ENCODE measurements at places on chromosomes 11 and 22.

- DNase-seq: no peak
Observed at GRCh38 chr11:69654001-69654659, 13.2 kb downstream of the CCND1 start.

- DNase-seq: no peak
Observed at GRCh38 chr11:35163702-35164496, 24.9 kb downstream of the CD44 start.

DNA sequence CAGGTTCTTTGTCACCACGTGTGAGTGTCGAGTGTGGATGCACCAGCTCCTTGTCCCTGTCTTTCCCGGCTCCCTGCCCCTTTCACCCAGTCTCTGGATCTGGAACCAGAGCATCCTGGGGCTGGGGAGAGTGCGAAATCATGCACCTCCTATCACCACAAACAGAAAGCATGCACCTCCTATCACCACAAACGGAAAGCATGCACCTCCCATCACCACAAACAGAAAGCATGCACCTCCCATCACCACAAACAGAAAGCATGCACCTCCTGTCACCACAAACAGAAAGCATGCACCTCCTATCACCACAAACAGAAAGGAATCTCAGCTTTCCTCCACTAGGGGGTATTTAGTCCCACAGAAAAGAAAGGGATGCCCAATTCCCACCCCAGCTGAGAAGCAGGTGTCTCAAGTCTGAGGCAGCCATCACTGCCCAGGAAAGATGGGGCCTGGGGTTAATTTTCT is 5.9 kb upstream of the GLB1L3 start:
- no peak for DNase-seq

GRCh38 chr22:37986371-37986770 is 2.0 kb upstream of the SOX10 start:
- DNase-seq: no peak

DNA sequence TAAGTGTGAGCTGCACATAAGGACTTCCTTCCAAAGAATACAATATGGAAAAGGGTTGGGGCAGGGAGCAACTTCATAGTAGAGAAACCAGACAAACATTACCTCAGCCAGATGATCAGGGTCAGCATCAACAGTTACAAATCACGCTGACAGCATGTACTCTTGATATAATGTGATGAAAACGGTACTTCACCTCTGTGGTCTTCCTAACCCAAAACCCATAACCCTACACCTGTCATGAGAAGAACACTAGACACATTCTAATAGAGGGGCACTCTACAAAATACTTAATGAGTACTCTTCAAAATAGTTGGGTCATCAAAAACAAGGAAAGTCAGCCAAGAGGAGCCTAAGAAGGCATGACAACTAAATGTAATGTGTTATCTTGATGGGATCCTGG is 43.9 kb downstream of the RRAS2 start:
- DNase-seq: no peak

DNA sequence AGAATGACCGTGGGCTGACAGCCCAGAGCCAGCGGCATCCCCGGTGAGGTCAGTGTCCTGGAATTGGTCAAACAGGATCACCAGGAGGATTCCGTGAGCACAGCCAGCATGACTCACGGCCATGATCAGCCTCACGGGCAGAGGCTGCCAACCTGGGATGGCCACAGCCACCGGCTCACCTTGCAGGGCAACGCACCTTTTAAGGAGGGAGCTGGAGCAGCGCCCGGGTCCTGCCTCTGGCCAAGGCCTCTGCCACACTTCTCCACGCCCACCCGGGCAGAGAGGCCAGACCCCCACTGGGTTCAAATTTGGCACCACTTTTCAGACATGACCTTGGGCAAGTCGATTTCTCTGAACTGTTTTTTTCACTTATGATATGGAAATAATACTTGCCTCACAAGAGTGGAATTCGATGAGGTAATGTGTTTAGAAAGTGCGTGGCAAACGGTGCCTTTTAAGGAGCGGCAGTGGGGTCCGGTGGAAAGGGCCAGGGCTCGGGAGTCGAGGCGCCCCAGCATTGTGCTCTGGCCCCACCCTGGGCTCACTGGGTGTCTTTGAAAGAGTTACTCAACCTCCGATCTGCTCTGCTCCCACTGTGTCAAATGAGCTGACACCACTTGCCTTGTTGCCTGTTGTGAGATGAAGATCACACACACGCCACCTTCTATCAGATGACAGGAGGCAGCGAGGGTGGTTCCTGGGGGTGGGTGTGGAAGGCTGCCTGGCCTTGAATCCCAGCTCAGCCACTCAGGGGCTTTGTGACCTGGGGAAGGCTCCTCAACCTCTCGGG is 16.0 kb downstream of the TXN2 start:
- DNase-seq: no peak

DNA sequence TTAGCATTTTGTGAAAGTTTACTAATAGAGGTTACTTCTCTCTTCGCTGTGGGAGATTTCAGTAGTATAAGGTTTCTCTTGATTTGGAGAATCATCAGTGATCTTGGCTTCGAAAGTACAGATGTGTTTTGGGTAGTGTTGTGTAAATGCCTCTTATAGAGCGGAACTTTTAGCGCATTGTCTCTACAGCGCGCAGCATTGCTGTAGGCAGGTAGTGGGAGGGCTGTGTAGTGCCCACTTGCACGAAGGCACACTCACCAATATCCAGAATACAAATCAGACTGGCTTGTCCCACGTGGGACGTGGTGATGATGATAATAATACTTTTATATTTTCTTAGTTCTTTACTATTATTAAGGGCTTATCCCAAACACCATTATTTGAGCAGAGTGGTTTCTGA is 51.4 kb downstream of the FAM83F start:
- DNase-seq: no peak

- no peak for DNase-seq
Observed at GRCh38 chr11:113370634-113371033, 16.9 kb upstream of the ANKK1 start.

DNA sequence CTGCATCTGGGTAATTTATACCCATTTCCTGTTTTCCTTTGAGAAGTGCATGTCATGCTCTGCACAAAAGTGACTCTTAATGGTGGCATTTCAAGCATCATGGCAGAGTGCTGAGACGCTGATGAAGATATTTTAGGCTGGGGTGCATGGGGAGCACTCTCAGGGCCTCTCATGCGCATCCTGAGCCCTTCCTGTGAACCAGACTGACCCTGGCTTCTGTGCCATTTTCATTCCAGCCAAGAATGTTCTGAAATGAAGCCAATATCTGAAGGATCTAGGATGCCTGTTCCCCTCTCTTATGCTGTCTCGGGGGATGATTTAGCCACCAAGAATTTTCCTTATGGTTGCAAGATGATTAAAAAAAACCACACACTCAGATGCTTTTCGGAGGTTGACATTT is 61.5 kb downstream of the MIAT start:
- no peak for DNase-seq

GRCh38 chr11:44332665-44333064 is 22.7 kb upstream of the ALX4 start:
- no peak for DNase-seq

- DNase-seq: no peak
Observed at GRCh38 chr11:47850337-47850736, 2.2 kb upstream of the NUP160 start.

DNA sequence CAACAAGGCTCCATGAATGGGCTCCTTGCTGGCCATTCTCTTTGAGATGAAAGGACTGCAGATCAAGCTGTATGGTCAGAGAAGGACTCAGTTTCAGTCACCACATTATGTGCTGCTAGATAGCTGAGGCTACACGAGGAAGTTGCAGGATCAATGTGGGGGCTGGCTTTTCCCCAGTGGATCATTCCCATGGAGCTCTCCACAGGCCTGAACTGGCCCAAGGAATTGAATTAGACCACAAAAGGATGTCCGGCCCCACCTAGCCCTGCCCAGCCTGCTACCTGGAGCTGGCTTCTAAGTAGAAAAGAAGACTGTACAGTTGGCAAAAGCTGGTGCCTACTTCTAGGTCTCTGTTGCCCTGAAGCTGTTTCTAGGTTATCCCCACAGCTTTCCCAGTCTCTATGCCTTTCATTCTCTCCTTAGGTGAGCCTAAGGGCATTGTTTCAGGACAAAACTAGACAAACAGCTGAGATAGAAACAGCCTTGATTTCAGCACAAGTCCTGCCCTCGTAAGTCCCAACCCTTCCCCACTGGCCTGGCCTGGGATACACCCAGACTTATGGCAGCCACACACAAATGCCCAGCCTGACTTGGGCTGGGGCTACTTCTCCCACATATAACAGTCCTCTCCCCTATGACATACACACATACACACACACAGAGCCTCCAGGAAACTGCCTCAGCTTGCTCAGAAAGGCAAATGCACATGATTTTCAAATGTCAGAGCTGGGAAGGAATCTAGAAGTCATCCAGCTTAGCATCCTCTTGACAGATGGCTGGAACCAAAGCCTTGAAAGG is 129.1 kb upstream of the NCAM1 start:
- DNase-seq: no peak

- DNase-seq: no peak
Observed at GRCh38 chr11:61739966-61740365, 12.5 kb upstream of the MYRF start.

- DNase-seq: no peak
Observed at GRCh38 chr11:2215230-2215560, 43.6 kb upstream of the TH start.

GRCh38 chr11:116422956-116423600 is 349.7 kb downstream of the BUD13 start:
- no peak for DNase-seq

DNA sequence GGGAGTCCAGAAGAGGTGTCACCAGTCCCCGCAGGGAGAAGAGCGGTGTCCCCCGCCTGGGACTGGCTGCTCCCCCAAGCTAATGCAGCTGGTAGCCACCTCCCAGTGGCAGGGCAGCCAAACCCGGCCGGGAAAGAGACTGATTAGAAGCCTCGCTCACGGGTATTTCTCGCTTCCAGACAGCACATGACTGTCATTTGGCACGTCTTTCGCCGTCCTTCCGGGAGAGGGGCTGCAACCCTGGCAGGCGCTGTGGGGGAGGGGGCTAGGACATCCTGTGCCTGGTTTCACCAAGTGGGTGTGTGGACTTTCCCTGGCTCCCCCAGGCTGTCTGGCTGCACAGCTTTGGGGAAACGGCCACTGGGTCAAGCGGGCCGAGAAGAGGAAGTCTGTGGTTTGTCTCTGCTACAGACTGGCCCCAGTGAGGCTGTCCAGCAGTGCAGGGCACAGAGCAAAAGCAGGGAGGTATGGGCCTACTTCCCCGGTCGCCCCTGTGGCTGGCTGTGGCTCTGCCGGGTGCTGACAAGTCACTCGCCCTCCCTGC is 3.8 kb downstream of the CD81 start:
- DNase-seq: no peak

GRCh38 chr11:60872961-60873524 is 5.7 kb downstream of the ZP1 start:
- DNase-seq: no peak

DNA sequence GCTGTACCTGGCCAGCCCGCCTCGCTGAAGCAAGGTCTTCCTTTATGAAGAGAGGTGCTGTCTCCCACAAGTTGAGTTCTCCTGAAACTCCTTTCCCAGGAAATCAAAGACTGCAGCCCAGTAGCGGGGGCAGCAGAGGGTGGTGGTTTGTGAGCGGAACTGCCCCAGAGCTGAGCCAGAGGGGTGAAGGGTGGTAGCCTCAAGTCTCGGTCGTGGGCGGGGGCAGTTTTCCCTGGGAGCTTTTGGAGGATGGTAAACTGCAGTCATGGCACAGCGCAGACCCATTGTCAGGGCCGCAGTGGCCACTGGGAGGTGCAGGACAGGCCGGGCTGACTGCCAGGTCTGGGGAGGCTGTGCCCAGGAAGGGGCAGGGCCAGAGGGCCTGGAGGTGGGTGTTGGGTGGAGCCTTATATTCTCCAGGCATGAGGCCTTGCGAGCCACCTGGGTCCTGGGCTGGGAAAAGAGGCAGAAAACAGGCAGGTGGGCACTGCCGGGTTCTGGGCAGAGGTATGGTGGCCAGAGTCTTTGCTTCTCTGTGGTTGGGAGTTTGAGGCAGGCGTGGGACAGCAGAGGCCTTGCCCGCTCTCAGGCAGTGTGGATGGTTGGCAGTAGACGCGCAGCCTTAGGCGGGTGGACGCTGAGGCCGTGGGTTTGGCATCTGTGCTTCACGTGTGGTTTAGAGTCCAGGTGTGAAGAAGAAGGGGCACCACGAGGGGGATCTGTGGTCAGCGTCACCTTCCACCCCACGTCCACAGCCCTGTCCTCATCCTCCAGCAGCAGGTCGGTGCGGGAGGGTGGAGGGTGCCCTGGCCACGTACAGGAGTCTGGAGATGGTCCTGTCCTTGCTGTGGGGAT is 1176.4 kb downstream of the BRD1 start:
- DNase-seq: no peak

- no peak for DNase-seq
Observed at GRCh38 chr11:28460348-28460747, 352.2 kb downstream of the METTL15 start.

GRCh38 chr22:32518848-32519247 is 44.2 kb downstream of the FBXO7 start:
- no peak for DNase-seq

GRCh38 chr11:78791254-78791653 is 216.6 kb upstream of the NARS2 start:
- DNase-seq: no peak

GRCh38 chr22:43377548-43377895 is 34.3 kb upstream of the MPPED1 start:
- DNase-seq: no peak

DNA sequence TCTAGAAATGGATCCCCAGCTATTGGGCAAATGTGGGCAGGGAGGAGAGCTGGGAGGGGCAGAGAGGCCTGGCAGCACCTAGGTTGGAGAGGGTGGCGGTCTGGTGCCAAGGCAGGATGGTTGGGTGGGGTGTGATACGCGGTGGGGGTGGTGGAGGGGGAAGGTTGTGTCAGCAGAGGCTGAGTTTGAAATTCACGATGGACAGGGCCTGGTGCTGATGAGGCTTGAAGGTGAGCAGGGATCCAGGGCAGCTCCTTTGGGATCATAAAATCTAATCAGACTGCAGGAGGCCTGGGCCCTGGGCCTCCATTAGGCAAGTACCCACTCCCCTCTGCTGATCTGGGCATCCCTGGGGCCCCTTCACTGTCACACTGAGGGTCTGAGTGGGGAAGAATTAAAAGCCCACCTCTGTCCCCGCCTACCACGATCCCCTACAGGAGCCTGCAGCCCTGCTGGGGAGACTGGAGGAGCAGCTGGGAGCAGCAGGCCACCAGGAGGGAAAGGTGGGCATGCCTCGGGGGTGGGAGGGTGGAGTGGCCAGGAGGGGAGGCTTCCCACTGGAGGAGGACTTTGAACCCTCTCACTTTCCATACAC is 24.0 kb downstream of the IGLL1 start:
- no peak for DNase-seq

GRCh38 chr11:12798609-12799011 is 124.4 kb downstream of the TEAD1 start:
- no peak for DNase-seq
